Pulmonary artery endothelial cell (primary cell): ENCODE measurements at places on chromosomes 5 and 9. TPM values are rescaled to one million over a fixed set of nuclear protein-coding genes. Genes with fewer than 3 reads are reported as not detected.

NKD2 gene
- total RNA-seq: 0.13 TPM in 1 of 2 replicates, not detected in the other

SGCD gene
- not detected in 2 replicates for total RNA-seq

ZNF354C gene
- 6.4 and 7.1 TPM in 2 replicates for total RNA-seq

EIF4E1B gene
- not detected in 2 replicates for total RNA-seq

CNTNAP3 gene
- 61.0 and 98.1 TPM in 2 replicates for total RNA-seq

CTXN3 gene
- total RNA-seq: not detected in 2 replicates

F2RL2 gene
- 0.66 and 1.8 TPM in 2 replicates for total RNA-seq

PDLIM4 gene
- total RNA-seq: 73.2 and 77.6 TPM in 2 replicates

QRFP gene
- total RNA-seq: not detected in 2 replicates

TAF11L5 gene
- not detected in 2 replicates for total RNA-seq

LCN2 gene
- not detected in 2 replicates for total RNA-seq

CFAP157 gene
- total RNA-seq: not detected in 2 replicates

FOXD4L6 gene
- total RNA-seq: 0.07 TPM in 1 of 2 replicates, not detected in the other

SH3GL2 gene
- total RNA-seq: 0.14 and 0.79 TPM in 2 replicates

C9orf153 gene
- 0.07 and 0.14 TPM in 2 replicates for total RNA-seq

ZNF354B gene
- total RNA-seq: 5.6 and 8.8 TPM in 2 replicates

RFESD gene
- 1.3 and 1.8 TPM in 2 replicates for total RNA-seq

NPR3 gene
- total RNA-seq: 0.04 and 0.07 TPM in 2 replicates

TMEM174 gene
- total RNA-seq: 0.07 TPM in 1 of 2 replicates, not detected in the other

DBH gene
- total RNA-seq: not detected in 2 replicates

OLFML2A gene
- total RNA-seq: under 0.01 and 0.04 TPM in 2 replicates

MEGF10 gene
- 0.60 and 0.92 TPM in 2 replicates for total RNA-seq

CTNND2 gene
- not detected in 2 replicates for total RNA-seq

NRARP gene
- total RNA-seq: 14.0 and 16.0 TPM in 2 replicates

ECM2 gene
- 0.13 and 0.18 TPM in 2 replicates for total RNA-seq

EGFLAM gene
- 0.53 and 0.59 TPM in 2 replicates for total RNA-seq

ENHO gene
- total RNA-seq: 0.07 TPM in 1 of 2 replicates, not detected in the other

TTC16 gene
- not detected in 2 replicates for total RNA-seq

IL5 gene
- total RNA-seq: not detected in 2 replicates

PCDHA11 gene
- 0.04 and 0.07 TPM in 2 replicates for total RNA-seq

SLC1A3 gene
- 0.07 TPM in 1 of 2 replicates, not detected in the other for total RNA-seq

GALT gene
- total RNA-seq: 26.7 and 29.1 TPM in 2 replicates

ZBED3 gene
- total RNA-seq: 1.7 and 3.6 TPM in 2 replicates

SERF1B gene
- total RNA-seq: 32.1 and 41.0 TPM in 2 replicates

ANKRD34B gene
- not detected in 2 replicates for total RNA-seq

ANKRD33B gene
- total RNA-seq: 6.6 and 7.6 TPM in 2 replicates
